SW 1271 (cell line): ENCODE measurements at places on chromosomes 6 and 20.

DNA sequence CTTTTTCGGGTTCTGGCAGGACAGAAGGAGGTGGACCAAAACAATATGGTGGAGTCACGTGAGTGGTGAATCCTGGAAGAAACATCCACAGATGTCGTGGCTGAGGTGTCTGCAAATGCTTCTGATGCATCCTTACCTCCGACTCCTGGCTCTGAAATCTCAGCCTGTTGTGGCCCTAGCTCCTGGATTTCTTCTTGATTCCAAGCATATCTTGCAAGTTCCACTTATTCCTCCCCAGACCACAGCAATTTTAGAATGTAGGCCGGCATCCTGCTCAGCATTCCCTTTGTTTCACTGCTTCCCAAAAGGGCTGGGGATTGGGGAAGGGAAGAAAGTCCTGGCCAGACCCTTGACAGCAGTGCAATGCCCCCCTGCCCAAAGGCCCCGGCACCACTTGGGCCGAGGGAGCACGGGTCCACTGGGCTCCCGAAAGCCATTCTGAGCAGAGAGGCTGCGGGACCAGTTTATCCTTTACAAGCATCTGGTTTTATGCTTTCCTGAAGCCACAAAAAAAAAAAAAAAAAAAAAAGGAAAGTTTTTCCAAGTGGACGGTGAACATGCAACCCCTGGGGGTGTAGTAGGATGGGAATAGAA is 200.9 kb upstream of the RNF24 start:
- DNase-seq, result no peak

GRCh38 chr20:48717680-48718223 is 110.0 kb downstream of the PREX1 start:
- no peak for DNase-seq

DNA sequence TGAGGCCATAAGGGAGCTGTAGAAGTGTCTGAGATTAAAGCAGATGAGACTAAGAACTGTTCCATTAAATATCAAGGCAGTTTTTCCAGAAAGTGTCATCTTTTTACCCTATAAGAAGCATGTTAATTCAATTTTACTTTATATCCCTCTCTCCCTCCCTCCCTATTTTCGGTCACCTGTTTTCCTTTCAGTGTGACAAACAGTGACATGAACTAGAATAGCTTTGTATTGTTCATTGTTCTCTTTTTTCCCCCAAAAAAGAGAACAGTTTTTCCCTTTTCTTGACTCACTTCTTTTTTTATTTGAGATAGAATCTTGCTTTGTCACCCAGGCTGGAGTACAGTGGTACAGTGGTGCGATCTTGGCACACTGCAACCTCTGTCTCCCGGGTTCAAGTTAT is 269.3 kb downstream of the ZFAND3 start:
- DNase-seq, result no peak

GRCh38 chr6:150994026-150994425 is 128.5 kb downstream of the MTHFD1L start:
- no peak for DNase-seq

DNA sequence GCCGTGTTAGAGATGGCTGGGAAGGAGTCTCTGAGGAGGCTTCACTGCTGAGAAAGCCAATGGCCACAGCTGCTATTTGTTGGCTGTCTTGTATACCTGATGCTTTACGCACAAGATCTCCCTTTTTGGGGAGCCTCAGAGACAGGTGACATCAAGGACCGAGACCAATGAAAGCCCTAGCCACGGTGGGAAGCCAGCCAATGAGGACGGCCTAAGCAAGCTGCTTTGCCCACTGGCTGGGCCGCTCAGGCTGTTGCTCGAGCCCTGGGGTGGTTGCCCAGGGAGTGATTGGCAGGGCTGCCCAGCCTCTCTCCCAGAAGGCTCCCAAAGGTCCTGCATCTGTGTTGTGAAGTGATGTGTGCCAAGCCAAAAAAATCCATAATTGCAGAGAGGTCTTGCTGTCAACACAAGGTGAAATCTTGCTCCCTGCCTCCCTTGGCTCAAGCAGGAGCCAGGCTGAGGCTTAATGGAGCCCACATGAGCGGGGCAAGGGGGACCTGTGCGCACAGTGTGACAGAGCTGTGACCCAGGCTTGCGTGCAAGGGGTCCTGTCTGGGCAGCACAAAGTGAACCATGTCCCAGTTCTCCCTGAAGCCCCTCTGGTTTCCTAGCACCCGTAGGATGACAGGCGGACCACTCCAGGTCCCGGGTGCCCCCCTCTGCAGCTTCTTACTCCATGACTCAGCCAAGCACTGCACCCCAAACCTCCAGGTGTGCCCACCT is 4.3 kb downstream of the MMP24OS start:
- DNase-seq, result no peak

DNA sequence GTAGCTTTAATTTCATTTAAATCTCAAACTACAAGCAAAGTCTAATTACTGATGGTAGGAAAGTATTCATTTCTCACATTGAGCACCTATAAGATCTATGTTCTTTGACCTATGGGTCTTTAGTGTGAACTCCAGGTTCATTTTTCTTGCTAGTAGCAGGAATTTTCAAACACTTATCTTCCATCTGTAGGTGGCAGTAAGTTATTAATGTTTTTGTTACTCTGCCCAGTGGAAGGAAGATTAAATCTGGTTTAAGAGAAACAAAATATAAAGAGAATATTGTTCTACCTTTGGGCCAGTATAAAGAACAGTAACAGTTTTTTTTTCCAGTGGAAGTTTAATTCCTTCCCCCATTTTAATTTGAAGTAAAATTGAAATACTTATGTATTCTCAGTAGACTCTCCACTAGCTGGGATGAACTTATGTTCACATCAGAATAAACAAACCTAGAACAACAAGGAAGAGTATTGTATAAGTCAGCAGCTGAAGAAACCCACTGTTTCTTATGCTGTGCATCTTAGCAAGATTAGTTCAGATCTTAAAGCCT is 328.2 kb downstream of the PHF3 start:
- DNase-seq, result no peak

DNA sequence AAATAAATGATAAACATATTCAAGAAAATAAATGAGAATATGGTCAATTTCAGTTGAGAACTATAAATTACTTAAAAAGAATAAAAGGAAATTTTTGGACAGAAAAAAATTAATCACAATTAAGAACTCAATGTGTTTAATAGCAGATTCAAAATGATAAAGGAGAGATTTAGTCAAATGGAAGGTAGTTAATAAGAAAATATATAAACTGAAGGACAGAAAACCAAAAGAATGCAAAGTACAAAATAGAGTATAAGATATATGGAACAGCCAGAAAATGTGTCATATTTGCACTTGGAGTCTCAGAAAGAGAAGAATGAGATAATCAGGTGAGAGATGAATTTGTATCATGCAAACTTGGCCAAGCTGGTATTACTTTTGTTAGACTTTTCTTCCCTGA is 201.8 kb upstream of the ARID1B start:
- no peak for DNase-seq

GRCh38 chr20:7463290-7463689 is 477.0 kb downstream of the HAO1 start:
- no peak for DNase-seq

GRCh38 chr20:19252451-19253120 is 40.1 kb downstream of the SLC24A3 start:
- DNase-seq, result no peak

- DNase-seq, result no peak
Observed at GRCh38 chr6:87763901-87764300, 61.9 kb upstream of the AKIRIN2 start.

GRCh38 chr6:138521790-138522189 is 22.5 kb upstream of the NHSL1 start:
- no peak for DNase-seq

DNA sequence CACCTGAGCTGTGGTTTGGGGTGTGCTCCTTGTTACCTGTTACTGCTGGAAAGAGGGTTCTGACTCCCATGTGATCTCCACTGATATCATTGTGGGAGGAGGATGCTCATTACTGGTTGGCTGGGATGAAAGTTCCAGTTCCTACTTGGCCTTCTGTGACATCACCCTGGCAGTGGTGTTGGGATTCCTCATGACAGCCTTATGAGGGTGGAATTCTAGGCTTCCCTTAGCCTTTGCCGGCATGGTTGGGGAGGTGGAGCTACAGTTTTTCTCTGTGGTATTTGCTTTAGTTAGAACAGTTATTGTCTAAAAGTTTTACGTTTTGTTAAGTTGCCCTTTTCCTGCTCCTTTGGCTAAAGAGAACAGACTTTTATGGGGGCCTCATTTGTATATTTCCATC is 112.1 kb downstream of the AFG1L start:
- DNase-seq, result no peak

- no peak for DNase-seq
Observed at GRCh38 chr6:99132026-99132635, 184.4 kb upstream of the FBXL4 start.

GRCh38 chr6:144678844-144679243 is 393.7 kb downstream of the UTRN start:
- DNase-seq, result no peak

- DNase-seq, result no peak
Observed at GRCh38 chr6:112123982-112124381, 36.6 kb downstream of the FAM229B start.

DNA sequence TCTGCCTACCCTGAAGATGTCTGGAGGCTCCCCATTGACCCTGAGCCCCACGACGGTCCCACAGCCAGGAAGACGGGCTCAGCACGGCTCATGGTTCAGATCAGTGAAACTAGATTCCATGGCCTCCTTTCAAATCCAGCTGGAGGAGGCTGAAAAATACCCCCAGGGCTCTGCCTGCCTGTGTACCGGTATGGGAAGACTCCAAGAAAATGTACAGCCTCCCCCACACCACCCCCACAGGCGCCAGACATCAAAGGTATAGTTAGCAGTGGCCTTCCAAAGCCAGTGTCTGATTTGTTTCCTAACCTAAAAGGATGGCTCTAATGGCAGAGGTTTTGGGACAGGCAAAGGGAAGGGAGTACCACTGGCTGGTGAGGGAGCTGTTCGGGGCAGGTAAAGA is 86.2 kb upstream of the SNAP25 start:
- no peak for DNase-seq

DNA sequence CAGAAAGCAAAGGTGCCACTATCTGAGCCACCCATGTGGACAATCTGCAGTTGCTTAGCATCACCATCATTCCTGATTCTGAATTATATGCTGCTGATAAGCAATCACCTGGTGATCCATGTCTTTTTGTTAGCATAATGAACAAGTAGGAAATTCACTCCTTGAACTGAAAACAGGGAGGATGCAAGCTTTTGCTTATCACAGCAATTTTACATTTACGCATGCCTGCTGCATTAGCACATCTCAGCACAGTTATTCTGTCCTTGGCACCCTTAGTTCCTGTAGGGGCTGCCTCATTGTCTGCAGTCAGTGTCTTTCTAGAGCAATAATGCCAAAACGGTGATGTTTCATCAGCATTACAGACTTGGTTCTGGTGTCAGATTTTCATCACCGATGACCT is 162.6 kb downstream of the KIF16B start:
- no peak for DNase-seq

GRCh38 chr6:28586324-28586723 is 60.6 kb downstream of the GPX5 start:
- no peak for DNase-seq

DNA sequence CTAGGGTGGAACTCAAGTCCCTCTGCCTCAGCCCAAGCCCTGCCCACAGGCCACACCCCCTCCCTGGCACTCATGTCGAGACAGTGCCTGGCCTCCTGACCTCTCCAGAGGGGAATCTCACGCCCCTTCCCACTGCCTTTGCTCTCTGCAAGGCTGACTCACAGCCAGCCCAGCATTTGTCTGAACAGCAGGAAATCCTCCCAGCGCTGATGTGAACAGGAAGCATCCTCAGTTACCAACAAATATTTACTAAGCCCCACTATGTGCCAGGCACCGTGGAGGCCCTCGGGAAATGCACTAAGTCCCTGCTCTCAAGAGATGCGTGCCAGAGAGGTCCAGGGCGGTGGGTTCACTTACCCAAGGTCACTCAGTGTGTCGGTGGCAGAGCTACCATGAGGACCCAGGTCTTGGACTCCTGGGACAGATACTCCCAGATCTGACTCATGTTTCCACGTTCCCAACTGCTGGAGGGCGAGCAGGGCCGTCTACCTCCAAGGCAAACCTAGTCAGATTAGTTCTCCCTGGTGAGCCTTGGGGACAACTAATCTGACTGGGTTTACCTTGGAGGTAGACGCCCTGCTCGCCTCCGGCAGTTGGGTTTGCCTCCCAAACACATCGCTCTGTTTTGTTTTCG is 7.8 kb downstream of the ADA start:
- DNase-seq, result peak; percentile 81

DNA sequence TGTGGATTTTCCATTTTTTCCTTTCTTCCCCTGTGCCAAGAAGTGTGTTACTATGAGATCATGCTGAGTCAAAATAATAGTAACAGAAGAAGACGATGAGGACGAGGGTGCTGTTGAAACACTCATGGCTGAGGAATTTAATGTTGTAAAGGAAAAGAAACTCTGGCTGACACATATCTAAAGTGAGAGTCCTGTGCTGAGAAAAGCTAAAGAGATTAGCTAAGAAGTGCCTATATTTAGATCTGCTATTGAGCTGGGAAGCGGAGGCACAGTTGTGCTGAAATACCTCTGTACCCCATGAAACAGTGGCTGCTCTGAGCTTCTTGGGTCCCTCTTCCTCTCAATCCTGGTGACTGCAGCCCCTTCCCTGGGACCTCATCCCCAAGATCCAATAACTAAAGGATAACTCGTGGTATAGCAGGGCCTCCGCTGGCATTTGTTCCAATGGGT is 1.1 kb upstream of the SYTL3 start:
- DNase-seq, result no peak

- DNase-seq, result peak; percentile 44
Observed at GRCh38 chr6:42451333-42452170, at the start of gene TRERF1. TRERF1 (minus strand) TSS chr6:42451926; CDS start chr6:42269590, 182,336 bp downstream.

GRCh38 chr20:46414608-46415007 is 8.2 kb upstream of the ELMO2 start:
- DNase-seq, result no peak

DNA sequence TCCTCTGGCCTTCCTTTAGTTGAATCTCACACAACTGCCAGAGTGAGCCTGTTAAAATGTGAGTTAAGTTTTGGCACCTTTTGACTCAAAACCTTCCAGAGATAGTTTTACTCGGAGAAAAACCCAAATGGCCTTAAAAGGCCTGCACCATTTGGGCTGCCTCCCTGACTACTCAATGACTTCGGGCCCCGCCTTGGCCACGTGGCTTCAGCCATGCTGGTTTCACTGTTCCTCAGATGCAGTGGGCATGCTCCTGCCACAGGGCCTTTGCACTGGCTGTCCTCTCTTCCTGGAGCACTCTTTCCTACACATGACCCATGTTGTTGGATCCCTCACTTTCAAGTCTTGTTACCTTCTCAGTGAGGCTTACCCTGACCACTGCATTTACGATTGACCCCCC is 18.3 kb downstream of the VEGFA start:
- no peak for DNase-seq

DNA sequence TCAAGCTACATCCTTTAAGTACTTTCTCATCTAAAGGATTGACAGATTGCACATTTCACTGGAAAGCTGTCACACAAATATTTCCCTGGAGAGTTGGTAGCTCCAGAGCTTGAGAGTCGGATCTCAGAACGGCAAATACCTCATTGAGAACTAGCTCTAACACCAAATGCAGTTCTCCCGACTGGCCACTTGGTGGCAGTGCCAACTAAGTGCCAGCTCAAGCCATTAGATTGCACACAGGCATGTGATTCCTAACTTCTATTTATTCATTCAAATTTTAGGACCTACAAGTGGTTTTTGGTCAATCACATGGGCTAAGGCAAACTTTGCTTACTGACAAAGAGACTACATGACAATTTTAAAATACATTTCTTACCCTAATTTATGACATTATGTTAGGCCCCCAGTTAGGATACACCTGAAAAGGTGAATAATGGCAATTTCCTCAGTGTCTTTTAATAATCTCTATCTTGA is 7.9 kb upstream of the MCHR2 start:
- no peak for DNase-seq
